ENCODE measurements at places on chromosomes 3 and 15.

GRCh38 chr15:68507447-68507846 lies 71.3 kb upstream of the CORO2B start:
- DNase-seq = no peak

DNA sequence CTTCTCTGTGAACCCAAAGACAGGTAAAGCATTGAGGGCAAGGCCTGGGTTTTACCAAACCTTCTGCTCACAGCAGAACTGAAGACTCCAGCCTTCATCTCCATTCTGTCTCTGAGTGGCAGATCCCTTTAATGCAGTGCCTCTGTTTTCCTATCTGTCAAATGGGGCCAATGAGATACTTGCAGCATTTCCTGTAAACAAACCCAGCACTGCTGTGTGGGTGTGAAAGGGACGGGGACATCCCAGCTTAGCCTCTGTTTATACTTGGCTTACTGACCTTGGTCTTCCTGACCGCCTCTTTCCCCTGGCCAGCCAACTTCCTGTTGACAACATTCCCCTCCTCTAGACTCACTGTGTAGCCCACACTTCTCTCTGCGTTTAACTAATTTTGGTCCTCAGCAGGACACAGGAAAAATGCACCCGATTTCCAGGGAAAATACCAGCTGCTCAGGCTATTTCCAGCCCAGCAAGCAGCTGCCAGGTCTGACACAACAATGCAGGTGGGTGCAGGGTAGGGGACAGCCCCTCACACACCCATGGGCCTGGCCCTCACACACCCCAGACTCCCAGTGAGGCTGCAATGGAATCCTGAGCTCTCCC lies 105.9 kb upstream of the HERC1 start:
- no peak for DNase-seq

DNA sequence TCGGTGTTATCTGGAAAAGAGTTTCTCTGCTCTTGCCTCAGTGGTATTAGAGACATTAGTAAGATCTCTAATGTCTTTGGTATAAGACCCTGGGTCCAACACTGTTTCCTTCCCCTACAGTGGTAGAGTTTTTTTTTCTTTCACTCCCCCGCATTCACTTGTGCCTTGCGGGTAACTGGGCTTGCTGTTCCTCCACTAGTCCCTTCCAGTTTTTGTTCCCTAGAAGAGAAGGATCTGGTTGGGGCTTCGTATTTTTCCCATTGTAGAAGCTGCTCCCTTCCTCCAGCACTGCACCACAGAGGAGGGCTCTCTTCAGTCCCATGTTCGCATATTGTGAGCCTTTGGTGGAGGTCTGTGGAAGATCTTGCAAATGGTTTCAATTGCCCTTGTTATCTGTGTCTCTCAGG lies 13.7 kb downstream of the CTDSPL2 start:
- DNase-seq = no peak

DNA sequence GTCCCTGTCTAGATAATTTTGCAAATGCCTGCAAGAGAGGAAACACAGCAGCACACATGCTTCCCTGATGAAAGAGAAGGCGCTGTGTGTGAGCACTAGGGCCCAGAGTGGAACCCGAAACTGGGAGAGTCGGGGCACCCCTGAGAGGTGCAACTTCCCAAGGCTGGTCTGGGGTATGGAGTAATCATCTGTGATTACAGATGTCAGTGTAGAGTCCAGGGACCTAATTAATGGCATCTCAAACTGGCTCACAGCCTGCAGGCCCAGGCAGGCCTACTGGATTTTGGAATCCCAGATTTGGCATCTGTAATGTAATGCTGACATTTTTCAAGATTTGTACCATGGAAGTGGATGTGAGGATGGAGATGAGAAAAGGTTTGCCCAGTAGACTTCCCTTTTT lies 29.4 kb downstream of the PGPEP1L start:
- DNase-seq = peak; percentile 9

GRCh38 chr3:24680214-24680967 lies 185.7 kb upstream of the THRB start:
- no peak for DNase-seq

DNA sequence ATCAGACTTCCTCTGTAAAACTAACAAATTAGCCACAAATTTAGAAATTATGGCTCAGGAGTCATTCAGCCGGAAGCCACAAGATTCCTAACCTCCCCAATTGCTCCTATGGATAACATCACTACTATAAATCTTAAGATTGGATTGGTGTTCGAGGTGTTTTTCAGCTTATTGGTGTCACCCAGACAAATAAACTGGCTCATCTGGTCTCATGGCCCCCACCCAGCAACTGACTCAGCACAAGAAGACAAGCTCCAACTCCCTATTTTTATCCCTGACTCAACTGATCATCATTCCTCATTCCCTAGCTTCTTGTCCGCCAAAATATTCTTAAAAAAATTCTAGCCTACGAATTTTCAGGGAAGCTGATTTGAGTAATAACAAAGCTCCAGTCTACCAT lies 135.1 kb upstream of the STRIT1 start:
- DNase-seq = no peak

DNA sequence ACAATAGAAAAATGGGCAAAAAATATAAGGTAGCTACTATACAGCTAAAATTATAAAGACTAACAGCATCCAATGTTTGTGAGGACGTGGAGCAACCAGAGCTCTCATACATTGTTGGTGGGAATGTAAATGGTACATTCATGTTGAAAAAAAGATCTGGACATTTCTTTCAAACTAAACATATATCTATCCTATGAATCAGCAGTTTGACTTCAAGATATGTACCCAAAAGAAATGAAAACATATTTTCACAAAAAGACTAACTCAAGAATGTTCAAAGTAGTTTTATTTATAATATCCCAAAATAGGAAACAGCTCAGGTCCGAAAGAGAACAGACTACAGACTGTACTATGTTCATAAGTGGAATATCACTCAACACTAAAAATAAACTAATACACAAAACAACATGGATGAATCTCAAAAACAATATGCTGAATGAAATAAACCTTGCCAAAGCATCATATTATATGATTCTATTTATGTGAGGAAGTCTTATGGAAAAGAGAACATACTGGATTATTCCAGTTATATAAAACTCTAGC lies 8.8 kb upstream of the TTBK2 start:
- no peak for DNase-seq

Data from NCI-H1105 treated with DMSO at 0.1 percent for 48 hours (cell line).